A549 treated with GW870086 at 1 μM for 4 hours (cell line): ENCODE measurements at places on chromosomes 1 and 21. TPM values are rescaled to one million over a fixed set of nuclear protein-coding genes. Genes with fewer than 3 reads are reported as not detected.

Gene RNASEL
- total RNA-seq: 1.1 to 2.3 TPM (median 2.1 TPM) in 5 replicates

Gene SNAP47
- 27.1 to 29.3 TPM (median 28.1 TPM) in 5 replicates for total RNA-seq

Gene GPR25
- total RNA-seq: not detected in 5 replicates

Gene F3
- 1.7 to 3.2 TPM (median 2.3 TPM) in 5 replicates for total RNA-seq

Gene SYT2
- total RNA-seq: 0.46 to 0.64 TPM (median 0.55 TPM) in 5 replicates

Gene CDC42BPA
- total RNA-seq: 7.7 to 11.4 TPM (median 10.3 TPM) in 5 replicates

Gene CNR2
- total RNA-seq: 0.02 TPM in 1 of 5 replicates, not detected in the others

Gene TTC22
- total RNA-seq: 0.08 TPM in 1 of 5 replicates, not detected in the others
